Natural killer cell treated with Interleukin-12 subunit alpha and Interleukin-12 subunit beta and Interleukin-15 and Interleukin-18, amount 100 ng/mL, for 72 hours (primary cell): ENCODE measurements at places on chromosomes 16 and 17. TPM values are rescaled to one million over a fixed set of nuclear protein-coding genes. Genes with fewer than 3 reads are reported as not detected.

The FAM171A2 gene
- total RNA-seq: not detected

The ABCA8 gene
- not detected for total RNA-seq

DNA sequence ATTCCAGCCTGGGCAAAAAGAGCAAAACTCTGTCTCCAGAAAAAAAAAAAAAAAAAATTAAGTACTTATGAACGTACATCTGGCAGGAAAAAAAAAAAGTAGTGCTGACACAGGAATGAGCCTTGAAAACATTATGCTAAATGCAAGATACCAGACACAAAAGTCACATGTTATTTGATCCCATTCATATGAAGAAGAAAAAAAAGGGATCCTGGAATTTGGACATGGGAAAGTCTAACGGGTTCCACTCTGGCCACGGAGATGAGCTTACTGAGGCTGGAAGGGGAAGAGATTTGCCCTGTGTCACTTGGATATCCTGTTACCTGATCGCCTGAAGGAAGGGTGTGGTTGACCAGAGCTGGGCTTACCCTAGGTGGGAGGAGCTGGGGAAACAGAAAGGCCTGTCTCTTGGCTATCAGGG, 251.9 kb downstream of the PARN start:
- no peak for DNase-seq

- DNase-seq: no peak
Observed at GRCh38 chr16:86791287-86792035, 213.1 kb downstream of the FOXL1 start.

DNA sequence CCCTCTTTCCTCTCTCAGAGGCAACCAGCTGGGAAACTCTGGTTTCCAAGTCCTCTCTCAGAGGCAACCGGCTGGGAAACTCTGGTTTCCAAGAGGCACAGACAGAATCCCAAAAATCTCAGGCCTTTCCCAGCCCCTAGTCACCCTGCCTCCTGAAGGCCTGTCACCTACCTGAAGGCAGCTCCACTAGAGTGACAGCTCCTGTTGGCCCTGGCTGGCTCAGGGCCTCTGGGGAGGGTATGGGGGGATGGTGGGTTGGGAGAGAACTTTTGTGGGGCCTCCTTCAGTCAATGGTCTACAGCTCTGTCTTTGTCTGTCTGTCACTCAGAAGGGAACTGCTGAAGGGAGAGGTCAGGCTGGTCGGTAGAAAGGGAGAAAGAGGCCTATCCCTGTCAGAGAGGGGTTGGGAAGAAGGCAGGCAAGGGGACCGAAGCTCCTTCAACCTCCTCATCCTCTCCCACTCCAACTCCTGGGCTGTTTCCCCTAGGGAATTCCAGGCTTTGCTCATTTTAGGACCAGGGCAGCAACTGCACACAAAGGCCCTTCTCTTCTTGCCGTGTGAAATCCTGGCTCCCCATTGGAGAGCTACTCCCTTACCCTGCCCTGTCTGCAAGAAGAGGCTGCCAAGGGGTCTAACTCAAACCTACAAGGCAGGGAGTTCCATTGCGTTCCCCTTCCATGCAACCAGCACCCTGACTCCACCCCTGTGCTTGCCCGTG, 23.6 kb downstream of the COPZ2 start:
- no peak for DNase-seq
